Activated CD4-positive, alpha-beta T cell treated with anti-CD3 and anti-CD28 coated beads for 36 hours (primary cell): ENCODE measurements at places on chromosomes 4 and X.
A peak's percentile ranks its signal among the peaks of the same experiment; 100 is the strongest.

DNA sequence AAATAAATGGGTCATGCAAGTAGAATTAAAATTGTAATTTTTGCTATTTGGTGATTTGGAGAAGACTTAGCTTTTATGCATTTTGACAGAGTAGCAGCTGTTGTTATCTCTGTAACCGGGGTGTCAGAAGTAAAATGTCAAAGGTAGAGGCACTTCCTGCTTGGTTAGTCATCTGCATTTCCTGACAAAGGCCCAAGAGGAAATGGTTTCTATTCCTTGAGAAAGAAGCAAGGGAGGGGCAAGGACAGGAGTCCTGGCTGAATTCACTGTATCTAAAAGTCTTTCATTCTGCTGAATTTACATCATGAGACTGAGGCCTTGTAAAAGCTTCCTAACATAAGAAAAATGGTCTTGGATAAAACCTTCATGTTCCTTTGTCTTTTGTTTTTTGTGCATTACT is 550.9 kb upstream of the BOD1L1 start:
- peak; percentile 4 for DNase-seq

GRCh38 chrX:13087322-13088155 is 43.1 kb upstream of the FAM9C start:
- peak; percentile 69 for DNase-seq

DNA sequence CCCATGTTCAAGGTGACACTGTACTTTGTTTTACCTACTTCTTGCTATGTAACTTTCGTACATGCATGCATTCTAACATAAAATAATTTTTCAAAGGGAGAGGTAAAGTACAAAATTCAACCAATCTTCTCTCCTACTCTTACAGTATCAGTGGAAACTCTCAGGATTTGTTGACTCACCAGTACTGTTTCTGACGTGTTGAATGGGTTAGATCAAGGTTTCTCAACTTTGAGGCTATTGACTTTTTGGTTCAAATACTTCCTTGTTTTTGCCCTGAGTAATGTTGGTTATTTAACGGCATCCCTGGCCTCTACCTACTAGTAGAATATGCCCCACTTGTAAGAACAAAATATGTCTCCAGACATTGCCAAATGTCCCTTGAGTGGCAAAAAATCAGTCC is 94.6 kb upstream of the SMAD1 start:
- no peak for DNase-seq

- DNase-seq, result no peak
Measured at GRCh38 chrX:112766774-112767173, 73.9 kb downstream of the AMOT start.

- no peak for DNase-seq
Measured at GRCh38 chr4:159148441-159148840, 45.6 kb downstream of the RAPGEF2 start.

- no peak for DNase-seq
Measured at GRCh38 chr4:5980436-5981155, 37.6 kb downstream of the C4orf50 start.

DNA sequence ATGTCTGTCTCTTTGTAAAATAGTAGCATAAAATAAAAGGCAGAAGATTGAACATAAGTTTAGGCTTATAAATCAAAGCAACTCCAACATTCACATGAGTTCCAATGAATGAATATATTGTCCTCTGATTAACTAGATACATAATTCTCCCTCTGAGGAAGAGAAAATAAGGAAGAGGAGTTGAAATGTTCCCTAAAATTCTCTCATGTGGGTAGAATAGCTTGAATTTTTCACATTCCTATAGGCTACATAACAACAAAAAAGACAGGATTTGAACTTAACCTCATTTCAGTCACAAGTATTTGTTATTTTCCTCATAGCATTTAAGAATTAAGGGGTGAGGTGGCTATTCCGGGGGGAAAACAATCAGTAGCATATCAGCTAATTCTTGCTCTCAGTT is 462.4 kb upstream of the NDST4 start:
- DNase-seq, result no peak

- DNase-seq, result peak; percentile 31
Measured at GRCh38 chrX:119230850-119231249, 5.2 kb upstream of the PGRMC1 start.

GRCh38 chr4:108053251-108053711 is 63.6 kb downstream of the HADH start:
- no peak for DNase-seq

GRCh38 chr4:26822546-26822945 is 38.1 kb upstream of the STIM2 start:
- DNase-seq, result peak; percentile 20

DNA sequence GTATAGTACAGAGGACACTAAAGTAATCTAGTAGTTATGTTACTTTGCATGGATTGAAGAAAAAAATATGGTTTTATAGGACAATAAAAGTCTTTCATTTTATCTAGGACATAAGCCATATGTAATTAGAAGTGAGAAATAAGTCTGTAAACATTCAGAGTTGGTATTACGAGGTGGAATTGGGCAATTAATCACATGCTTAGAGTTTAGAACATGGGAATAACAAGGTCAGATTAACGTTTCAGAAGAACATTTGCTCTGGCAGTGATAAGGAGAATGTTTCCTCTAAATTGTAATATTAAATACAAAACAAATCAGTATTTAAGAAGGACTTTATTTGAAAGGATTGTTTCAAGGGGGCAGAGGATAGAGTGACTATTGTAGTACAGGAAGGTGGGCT is 15.6 kb upstream of the SULT1E1 start:
- DNase-seq, result no peak

GRCh38 chr4:120524237-120524636 is 398.3 kb downstream of the PRDM5 start:
- no peak for DNase-seq

GRCh38 chrX:675279-675954 is 44.8 kb downstream of the SHOX start:
- no peak for DNase-seq

GRCh38 chr4:69888336-69888735 is 28.4 kb upstream of the SULT1E1 start:
- DNase-seq, result no peak

GRCh38 chr4:5992828-5993321 is 25.4 kb downstream of the C4orf50 start:
- no peak for DNase-seq

DNA sequence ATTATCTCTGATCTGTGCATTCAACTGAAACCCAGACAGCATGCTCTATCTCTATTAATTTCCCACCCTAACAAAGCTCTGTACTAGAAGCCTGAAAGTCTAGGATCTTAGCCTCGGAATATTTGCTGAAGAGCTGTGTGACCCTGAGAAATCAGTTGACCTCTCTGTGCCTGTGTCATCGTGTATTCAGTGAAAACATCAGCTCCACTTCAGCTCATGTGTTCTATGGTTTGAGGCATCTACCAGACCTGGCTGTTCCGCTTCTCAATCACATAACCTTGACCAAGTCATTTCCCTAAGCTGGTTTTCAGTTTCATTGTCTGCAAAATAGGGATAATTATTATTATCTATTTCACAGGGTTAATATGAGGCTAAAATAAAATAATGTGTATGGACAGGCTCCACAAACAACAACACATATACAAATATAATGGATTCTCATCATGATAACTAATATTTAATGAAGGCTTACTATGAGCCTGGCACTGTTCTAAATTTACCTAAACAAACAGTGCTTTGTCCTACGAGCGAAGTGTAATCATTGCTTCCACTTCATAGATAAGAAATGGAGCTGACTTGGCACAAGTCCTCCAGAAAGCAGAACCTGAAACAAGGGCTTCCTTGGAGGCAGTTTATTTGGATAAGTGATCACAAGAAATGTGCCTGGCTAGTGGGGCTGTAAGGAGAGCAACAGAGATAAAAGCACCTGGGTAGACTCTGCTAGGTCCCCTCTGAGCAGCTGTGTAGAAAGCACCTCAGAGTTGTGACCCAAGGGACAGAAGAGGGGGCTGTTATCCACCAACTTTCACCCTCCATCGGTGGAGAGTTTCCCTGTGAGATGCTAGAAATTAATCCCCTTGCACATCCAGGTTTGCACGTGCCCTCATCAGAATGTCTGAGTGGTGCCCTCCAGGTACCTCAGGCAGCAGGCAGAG is 356.9 kb downstream of the RAB28 start:
- DNase-seq, result no peak

- DNase-seq, result no peak
Measured at GRCh38 chrX:18994713-18995112, 10.8 kb upstream of the PHKA2 start.

GRCh38 chr4:79574741-79575451 is 166.9 kb upstream of the GK2 start:
- no peak for DNase-seq

- DNase-seq, result peak; percentile 42
Measured at GRCh38 chrX:153878969-153879653, 6.9 kb downstream of the L1CAM start.

GRCh38 chrX:130053236-130053635 is 57.1 kb downstream of the ELF4 start:
- DNase-seq, result no peak

- no peak for DNase-seq
Measured at GRCh38 chr4:90184560-90184959, 57.4 kb downstream of the CCSER1 start.

DNA sequence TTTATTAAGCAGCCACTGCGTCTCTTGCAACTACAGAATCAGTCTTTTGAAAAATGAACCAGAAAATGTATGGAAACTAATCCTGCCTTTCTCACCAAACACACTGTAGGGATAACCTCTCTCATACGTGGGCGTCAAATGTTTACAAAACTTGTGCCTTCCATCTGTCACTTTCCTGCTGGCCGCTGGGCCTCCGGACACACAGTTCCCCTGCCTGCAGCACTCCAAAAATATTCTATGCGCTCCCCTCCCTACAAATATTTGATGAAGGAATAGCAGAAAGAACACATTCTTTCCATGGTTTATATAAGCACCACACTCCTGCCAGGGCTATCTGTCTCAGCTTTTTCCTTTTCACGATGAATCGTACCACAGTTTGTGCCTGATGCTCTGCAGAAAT is 14.9 kb upstream of the CYTL1 start:
- no peak for DNase-seq

- DNase-seq, result no peak
Measured at GRCh38 chrX:6371353-6371752, 142.7 kb upstream of the NLGN4X start.

DNA sequence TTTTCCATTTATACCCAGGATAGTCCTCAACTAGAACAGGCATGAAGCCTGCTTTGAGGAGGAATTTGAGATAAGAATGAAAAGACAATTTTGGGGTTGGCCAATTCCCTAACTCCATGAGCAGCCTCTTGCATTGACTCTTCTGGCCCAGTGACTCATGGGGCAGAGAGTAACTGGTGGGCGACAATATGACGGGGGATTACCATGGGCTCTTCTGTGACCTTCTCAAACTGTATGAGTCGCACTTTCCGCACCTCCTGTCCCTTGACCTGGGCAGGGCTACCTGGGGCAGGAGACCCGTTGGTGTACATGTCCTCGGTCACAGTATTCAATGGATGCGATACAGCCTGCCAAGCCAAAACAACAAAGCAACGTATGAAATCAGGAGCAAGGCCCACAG is 13.3 kb downstream of the MPP1 start:
- no peak for DNase-seq

GRCh38 chrX:68177542-68177941 is 255.8 kb downstream of the OPHN1 start:
- no peak for DNase-seq

GRCh38 chr4:83318666-83319065 is 16.0 kb downstream of the HPSE start:
- DNase-seq, result no peak

- no peak for DNase-seq
Measured at GRCh38 chr4:69025999-69026387, 70.3 kb upstream of the UGT2B7 start.

- DNase-seq, result no peak
Measured at GRCh38 chrX:45873781-45874180, 671.4 kb downstream of the ZNF674 start.

GRCh38 chr4:55359397-55359916 is 13.4 kb downstream of the SRD5A3 start:
- no peak for DNase-seq

- DNase-seq, result no peak
Measured at GRCh38 chr4:140976768-140977167, 156.5 kb downstream of the RNF150 start.

DNA sequence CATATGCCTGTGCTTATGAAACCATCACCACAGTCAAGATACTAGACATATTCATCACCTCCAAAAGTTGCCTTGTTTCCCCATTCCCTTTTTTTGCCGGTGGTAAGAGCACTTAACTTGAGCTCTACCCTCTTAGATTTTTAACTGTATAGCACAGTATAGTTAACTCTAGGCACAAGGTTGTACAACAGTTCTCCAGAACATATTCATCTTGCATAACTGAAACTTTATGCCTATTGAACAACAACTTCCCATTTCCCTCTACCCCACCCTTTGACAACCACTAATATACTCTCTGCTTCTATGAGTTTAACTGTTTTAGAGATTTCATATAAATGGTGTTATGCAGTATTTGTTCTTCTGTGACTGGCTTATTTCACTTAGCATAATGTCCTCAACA is 119.3 kb downstream of the ASB9 start:
- no peak for DNase-seq

DNA sequence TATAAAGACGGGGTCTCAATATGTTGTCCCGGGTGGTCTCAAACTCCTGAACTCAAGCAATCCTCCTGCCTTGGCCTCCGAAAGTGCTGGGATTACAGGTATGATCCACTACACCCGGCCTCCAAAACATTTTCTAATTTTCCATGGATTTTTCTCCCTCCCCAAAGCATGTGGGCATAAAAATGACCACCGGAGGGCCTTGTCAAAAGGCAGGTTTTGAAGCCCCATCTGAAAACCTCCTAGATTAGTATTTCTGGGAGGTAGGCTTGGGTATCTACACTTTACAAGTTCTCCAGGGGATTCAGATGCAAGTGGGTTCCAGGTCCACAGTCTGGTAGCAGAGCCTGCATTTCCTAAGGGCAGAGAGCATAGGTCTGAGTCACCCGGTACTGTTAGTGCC is 1.4 kb upstream of the GPR173 start:
- no peak for DNase-seq

DNA sequence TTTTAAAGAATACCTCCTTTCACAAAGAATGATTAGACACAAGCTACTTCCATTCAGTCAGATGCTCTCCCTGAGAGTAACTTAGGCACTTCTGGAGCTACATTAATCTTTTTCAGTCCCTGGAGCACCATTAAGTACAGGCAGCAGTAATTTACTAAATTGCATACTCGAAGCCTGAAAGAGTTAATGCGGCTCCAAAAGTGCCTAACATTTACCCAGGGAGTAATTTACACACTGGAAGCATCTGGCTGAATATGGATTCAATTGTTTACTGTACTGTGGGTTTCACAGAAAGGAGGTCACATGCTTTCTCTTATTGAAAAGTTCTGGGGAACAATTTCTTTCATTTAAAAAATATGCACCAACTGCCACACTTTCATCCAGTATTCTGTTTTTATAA is 260.8 kb upstream of the TENM3 start:
- DNase-seq, result no peak
